ENCODE measurements at places on chromosomes 1 and 21. TPM values are rescaled to one million over a fixed set of nuclear protein-coding genes. Genes with fewer than 3 reads are reported as not detected.

The ADAM30 gene
- total RNA-seq: not detected

The CELA3B gene
- not detected for total RNA-seq

The LCE1E gene
- not detected for total RNA-seq

The PDE4B gene
- 27.7 TPM for total RNA-seq

The FCRL5 gene
- total RNA-seq: 0.16 TPM

GRCh38 chr1:195328102-195328501 is 1280.1 kb downstream of the KCNT2 start:
- H3K4me1 ChIP-seq: no peaks in the 10 kb centered on the region
- no peak overlapping the region for H3K4me3 ChIP-seq
- H3K27me3 ChIP-seq: no peaks in the 10 kb centered on the region
- no peaks in the 10 kb centered on the region for H3K36me3 ChIP-seq

GRCh38 chr21:44529011-44529421 is 11.0 kb downstream of the KRTAP10-1 start:
- no peak for DNase-seq
- no peaks in the 10 kb centered on the region for H3K27me3 ChIP-seq
- no peaks in the 10 kb centered on the region for H3K36me3 ChIP-seq
- no peak overlapping the region for H3K4me3 ChIP-seq
- H3K27ac ChIP-seq: no peak overlapping the region

- no peaks in the 10 kb centered on the region for H3K27me3 ChIP-seq
- peak overlapping the region; percentile 90 for H3K27ac ChIP-seq
- no peaks in the 10 kb centered on the region for H3K4me1 ChIP-seq
- peak overlapping the region; percentile 52 for H3K4me3 ChIP-seq
- no peaks in the 10 kb centered on the region for H3K36me3 ChIP-seq
- no peak for DNase-seq
These were observed 28.1 kb downstream of the AHDC1 start for GRCh38 chr1:27575840-27576331.

GRCh38 chr1:188237573-188238348 is 1409.0 kb downstream of the PLA2G4A start:
- H3K4me3 ChIP-seq: no peak overlapping the region
- no peak overlapping the region for H3K27ac ChIP-seq
- H3K27me3 ChIP-seq: no peaks in the 10 kb centered on the region
- no peaks in the 10 kb centered on the region for H3K4me1 ChIP-seq
- no peaks in the 10 kb centered on the region for H3K36me3 ChIP-seq

DNA sequence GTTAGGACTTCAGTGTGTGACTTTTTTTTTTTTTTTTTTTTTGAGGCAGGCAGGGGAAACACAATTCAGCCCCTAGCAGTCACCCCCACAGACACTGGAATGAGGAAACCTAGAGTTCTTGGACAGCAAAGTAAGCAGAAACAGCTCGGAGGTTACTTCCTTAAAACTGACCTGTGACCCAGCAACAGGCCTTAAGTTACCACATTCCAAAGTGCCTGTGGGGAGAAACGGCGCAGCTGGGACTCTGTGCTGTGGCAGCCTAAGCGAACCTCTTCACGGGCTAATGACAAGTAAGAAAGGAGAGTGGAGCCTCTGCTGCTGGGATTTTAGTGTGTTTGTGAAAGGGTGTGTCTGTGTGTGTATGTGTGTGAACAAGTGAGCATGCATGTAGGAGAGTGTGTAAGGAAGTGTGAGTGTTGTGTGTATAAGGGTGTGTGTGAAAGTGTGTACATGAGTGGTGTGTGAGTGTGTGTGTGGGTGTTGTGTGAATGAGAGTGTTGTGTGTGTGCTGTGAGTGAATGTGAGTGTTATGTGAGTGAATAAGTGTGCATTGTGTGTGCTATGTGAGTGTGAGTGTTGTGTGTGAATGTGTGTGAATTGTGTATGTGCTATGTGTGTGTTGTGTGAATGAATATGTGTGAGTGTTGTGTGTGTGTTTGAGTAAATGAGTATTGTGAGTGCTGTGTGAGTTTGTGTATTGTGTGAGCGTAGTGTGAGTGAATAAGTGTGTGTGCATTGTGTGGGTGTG is 180.8 kb downstream of the BRINP2 start:
- no peaks in the 10 kb centered on the region for H3K4me1 ChIP-seq
- no peak for DNase-seq
- no peak overlapping the region for H3K27ac ChIP-seq
- H3K4me3 ChIP-seq: no peak overlapping the region
- H3K36me3 ChIP-seq: no peaks in the 10 kb centered on the region

GRCh38 chr21:15430577-15430976 is 299.2 kb upstream of the USP25 start:
- H3K27me3 ChIP-seq: no peaks in the 10 kb centered on the region
- H3K36me3 ChIP-seq: no peaks in the 10 kb centered on the region
- H3K27ac ChIP-seq: no peak overlapping the region
- no peak for DNase-seq
- no peak overlapping the region for H3K4me3 ChIP-seq

DNA sequence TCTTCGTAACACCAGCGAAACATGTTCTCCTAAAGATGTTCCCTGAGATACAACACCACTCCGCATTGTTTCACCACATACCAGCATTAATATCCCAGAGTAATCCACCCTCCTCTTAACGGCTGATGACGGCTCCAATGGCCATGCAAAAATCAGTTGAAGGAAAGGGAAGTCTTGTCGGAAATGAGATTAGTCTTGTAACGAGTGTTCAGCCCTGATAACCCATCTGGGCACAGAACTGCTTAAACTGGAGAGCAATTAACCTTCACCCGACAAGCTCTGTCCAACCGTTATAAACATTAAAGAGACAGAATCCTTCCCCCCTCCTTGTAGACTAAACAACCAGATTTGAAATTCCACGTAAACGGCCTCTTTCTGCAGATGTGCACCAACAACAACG is 21.9 kb downstream of the ERG start:
- no peaks in the 10 kb centered on the region for H3K27me3 ChIP-seq
- no peak overlapping the region for H3K4me3 ChIP-seq
- no peaks in the 10 kb centered on the region for H3K4me1 ChIP-seq
- H3K36me3 ChIP-seq: no peaks in the 10 kb centered on the region
- peak overlapping the region; percentile 52 for H3K27ac ChIP-seq

GRCh38 chr1:244054247-244054923 is 3.3 kb downstream of the ZBTB18 start:
- H3K4me1 ChIP-seq: no peaks in the 10 kb centered on the region
- no peaks in the 10 kb centered on the region for H3K27me3 ChIP-seq
- DNase-seq: no peak
- no peak overlapping the region for H3K4me3 ChIP-seq
- no peak overlapping the region for H3K27ac ChIP-seq
- peaks cover 15% of the 10 kb centered on the region for H3K36me3 ChIP-seq

- H3K4me3 ChIP-seq: peak overlapping the region; percentile 46
- no peak for DNase-seq
- peaks cover 12% of the 10 kb centered on the region for H3K4me1 ChIP-seq
- no peak overlapping the region for H3K27ac ChIP-seq
- no peaks in the 10 kb centered on the region for H3K27me3 ChIP-seq
These were observed 1.5 kb upstream of the NCAM2 start for GRCh38 chr21:20996421-20997310.

- H3K27me3 ChIP-seq: no peaks in the 10 kb centered on the region
- peak overlapping the region; percentile 92 for H3K27ac ChIP-seq
- DNase-seq: no peak
- no peaks in the 10 kb centered on the region for H3K36me3 ChIP-seq
- no peaks in the 10 kb centered on the region for H3K4me1 ChIP-seq
These were observed 1.9 kb upstream of the ERRFI1 start for GRCh38 chr1:8027748-8028570.

- no peak for DNase-seq
- no peaks in the 10 kb centered on the region for H3K36me3 ChIP-seq
- H3K4me3 ChIP-seq: no peak overlapping the region
- H3K4me1 ChIP-seq: no peaks in the 10 kb centered on the region
These were observed 7.1 kb downstream of the IGSF9 start for GRCh38 chr1:159938211-159938852.

DNA sequence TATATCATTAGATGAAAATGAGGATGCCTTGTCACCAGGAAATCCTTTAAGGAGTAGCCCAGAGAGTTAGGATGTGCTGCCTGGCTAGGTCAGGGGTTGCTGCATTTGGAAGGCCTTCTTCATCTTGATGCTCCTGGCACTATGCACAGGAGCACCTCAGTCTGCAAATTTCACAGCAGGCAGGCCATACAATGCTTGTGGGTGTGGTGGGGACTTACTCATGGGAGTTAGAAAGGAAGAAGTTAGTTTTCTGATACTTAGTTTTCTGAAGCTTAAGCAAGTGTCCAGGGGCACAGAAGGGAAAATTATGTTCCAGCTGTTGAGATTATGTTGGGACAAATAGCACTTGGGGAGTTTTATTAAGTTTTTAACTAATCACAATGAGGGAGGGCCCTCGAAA is 11.4 kb downstream of the HLX start:
- H3K4me3 ChIP-seq: no peak overlapping the region
- peaks cover 28% of the 10 kb centered on the region for H3K4me1 ChIP-seq
- H3K27me3 ChIP-seq: peaks cover 41% of the 10 kb centered on the region
- DNase-seq: no peak
- no peak overlapping the region for H3K27ac ChIP-seq
- peaks cover 3% of the 10 kb centered on the region for H3K36me3 ChIP-seq

DNA sequence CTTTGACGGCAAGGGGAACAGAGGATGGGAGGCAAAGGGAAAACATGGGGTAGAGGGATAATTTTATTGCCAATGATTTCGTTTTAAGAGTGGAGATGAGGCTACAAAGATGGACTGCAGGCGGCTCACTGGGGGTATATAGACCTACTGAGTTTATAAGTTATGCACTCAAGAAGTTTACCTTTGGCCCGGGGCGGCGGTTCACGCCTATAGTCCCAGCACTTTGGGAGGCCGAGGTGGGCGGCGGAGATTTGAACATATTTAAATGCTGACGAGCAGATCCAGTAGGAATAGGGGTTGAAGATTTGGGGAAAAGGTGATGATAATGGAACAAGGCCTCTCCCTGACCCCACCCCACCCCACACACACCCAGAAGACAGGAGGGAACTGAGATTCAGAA is 8.1 kb upstream of the SLAMF9 start:
- DNase-seq: no peak
- no peaks in the 10 kb centered on the region for H3K27me3 ChIP-seq
- no peak overlapping the region for H3K27ac ChIP-seq
- H3K36me3 ChIP-seq: no peaks in the 10 kb centered on the region
- no peak overlapping the region for H3K4me3 ChIP-seq
